ENCODE measurements at places on chromosomes 12 and 14.

DNA sequence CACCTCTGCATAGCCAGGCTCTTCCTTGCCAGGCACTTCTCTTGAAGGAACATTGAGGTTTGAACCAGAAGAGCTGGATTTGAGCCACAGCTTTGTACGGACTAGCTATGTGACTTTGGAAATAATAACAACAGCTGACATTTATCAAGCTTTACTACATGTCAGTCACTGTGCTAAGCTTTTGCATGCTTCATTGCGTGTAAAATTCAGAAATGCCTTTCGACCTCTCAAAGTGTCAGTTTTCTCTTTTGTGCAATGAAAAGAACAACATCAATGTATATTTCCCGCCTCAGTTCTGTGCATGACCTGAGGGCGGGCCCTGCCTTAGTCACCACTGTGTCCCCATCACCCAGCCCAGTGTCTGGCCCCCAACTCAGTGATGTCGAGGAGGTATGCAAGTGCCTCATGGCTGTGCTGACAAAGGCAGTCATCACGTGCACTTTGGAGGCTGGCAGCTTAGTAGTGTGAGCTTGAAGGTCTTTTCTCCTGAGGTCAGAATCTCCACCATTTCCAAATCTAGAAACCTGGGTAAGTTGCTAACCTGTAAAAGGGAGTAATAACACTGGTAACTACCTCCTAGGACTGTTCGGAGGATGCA lies 17.9 kb upstream of the AQP2 start:
- no peak for DNase-seq

DNA sequence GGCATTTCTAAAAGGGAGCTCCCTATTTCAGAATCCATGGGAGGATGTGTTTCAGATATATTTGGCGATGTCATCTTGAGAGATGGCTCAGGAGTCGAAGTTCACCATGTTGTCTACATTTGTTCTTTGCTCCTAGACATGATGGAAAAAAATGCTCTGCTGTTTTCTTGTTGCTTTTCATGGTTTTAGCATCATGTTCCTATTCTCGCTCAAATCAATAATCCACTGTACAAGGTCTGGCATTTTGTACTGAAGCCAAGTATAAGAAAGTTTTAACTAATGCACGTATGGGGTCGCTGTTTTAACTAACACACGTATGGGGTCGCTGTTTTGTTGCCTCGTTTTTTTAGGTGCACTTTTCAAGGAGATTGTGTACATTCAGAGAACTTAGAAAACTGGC lies 60.9 kb downstream of the PLXNC1 start:
- DNase-seq, result no peak

- DNase-seq, result no peak
These were observed 53.1 kb downstream of the TMCC3 start for GRCh38 chr12:94597268-94597667.

GRCh38 chr14:74438351-74438915 lies 12.4 kb upstream of the SYNDIG1L start:
- no peak for DNase-seq

GRCh38 chr14:92439537-92440344 lies 73.8 kb upstream of the RIN3 start:
- DNase-seq, result no peak

GRCh38 chr12:33587354-33587753 lies 147.7 kb upstream of the SYT10 start:
- DNase-seq, result no peak

DNA sequence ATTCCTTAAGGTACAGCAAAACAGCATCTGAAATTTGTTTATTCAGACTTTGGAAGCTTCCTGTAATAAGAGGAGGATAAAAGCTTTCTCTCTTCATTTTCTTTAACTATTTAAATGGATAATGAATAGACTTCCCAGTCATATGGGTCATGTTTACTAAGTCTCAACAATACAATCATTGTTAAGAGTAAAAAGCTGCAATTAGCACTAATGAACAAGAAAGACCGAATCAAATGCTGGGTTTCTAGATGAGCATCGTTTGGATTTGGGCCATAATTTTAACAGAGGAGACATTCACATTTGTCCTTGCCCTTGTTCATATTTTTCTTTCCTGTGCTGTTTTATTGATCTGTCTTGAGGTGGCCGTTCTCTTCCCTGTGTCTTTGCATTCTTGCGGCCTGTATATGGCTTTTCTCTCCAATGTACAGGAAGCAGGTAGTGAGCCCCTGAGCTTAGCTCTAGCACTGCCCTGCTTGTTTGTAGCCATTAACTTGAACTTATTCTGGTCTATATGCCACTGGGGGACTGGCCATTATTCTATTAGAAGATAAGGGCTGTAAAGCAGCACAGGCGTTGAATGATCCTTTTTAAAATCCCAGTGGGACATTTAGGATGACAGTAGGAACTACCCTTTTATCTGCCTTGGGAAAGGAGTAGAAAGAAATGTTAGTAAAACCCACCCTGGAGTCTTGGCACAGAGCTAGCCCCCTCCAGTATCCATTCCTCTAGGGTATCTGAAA lies 34.6 kb downstream of the ABHD12B start:
- DNase-seq, result no peak

GRCh38 chr14:104685998-104686610 lies 3.3 kb upstream of the INF2 start:
- no peak for DNase-seq

DNA sequence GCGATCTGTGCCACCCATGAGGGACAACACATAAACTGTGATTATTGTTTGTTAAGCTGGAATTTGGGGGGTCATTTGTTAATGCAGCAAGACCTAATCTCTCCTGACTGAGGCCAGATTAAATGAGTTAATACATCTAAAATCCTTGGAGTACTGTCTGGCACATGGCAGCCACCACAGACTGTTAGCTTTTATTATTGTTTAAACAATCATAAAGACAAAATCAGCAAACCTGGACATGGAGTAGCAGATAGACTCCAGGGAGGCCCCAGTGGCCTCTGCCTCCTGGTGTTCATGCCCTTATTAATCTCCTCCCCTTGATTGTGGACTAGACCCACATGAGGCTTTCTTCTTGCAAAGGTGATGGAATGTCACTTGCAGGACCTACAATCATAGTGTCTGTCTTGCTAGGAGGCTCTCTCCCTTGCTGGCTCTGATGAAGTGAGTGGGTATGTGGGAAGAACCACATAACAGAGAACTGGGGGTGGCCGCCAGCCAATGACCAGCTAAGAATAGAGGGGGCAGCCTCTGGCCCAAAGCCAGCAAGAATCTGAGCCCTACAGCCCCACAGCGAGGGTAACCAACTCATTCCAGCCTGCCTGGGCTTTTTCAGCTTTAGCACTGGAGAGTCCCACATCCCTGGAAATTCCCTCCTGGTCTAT lies 142.0 kb downstream of the SCARB1 start:
- DNase-seq, result no peak

GRCh38 chr12:24201258-24201970 lies 251.9 kb upstream of the SOX5 start:
- no peak for DNase-seq

DNA sequence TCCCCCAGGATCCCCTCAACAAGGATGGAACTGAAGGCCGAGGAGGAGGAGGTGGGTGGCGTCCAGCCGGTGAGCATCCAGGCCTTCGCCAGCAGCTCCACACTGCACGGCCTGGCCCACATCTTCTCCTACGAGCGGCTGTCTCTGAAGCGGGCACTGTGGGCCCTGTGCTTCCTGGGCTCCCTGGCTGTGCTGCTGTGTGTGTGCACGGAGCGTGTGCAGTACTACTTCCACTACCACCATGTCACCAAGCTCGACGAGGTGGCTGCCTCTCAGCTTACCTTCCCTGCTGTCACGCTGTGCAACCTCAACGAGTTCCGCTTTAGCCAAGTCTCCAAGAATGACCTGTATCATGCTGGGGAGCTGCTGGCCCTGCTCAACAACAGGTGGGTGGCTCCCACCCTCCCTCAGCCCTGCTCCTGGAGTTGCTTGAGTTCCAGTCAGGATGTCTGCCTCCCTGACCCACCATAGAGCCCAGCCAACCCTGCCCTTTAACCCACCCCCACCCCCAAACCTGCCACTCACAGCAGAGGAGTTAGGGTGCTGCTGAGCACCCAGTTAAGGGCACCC lies 1.4 kb downstream of the ASIC1 start:
- no peak for DNase-seq

DNA sequence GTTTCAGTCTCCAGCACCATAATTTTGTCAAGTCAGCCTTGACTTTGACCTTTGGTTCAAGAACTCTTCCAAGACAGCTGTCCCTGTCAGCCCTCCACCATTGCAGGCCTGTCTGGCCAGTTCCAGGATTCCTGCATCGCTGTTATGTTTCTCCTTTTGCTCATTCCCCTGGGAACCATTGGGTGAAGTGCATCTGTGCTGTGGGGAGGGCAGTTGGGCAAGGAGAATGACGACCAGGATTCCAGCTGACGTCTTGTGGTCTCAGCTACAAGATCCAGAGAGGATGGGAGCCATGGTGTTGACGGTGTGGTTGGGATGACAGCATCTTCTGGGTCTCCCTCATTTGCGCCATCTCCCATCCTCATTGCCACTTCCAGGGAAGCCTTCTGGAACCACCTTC lies 45.9 kb upstream of the SLC24A4 start:
- DNase-seq, result no peak

DNA sequence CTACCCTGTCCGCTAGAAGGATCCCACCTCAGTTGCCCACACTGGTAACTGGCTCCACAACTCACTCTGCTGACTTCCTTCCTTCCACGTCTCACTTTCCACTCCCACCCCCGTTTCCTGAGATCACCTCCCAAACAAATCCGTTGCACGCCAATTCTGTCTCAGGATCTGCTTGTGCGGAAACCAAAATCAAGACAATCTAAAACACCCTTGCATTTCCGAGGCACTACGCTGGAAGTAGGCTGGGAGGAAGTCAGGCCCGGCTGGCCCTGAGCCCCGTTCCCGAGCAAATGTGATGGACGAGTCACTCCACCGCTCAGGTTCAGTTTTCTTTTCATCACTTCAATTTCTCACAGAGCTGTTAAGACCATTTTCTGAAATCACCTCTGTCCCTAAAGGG lies 23.1 kb downstream of the ABCB9 start:
- no peak for DNase-seq

All from CD4-positive, alpha-beta T cell treated with Interleukin-15 for 4 hours (primary cell).